ENCODE measurements at places on chromosomes 3 and 15.

- no peak for DNase-seq
These were observed 138.2 kb downstream of the TPRA1 start for GRCh38 chr3:127452321-127452821.

GRCh38 chr15:41502795-41503668 is 9.4 kb downstream of the ITPKA start:
- DNase-seq: no peak

DNA sequence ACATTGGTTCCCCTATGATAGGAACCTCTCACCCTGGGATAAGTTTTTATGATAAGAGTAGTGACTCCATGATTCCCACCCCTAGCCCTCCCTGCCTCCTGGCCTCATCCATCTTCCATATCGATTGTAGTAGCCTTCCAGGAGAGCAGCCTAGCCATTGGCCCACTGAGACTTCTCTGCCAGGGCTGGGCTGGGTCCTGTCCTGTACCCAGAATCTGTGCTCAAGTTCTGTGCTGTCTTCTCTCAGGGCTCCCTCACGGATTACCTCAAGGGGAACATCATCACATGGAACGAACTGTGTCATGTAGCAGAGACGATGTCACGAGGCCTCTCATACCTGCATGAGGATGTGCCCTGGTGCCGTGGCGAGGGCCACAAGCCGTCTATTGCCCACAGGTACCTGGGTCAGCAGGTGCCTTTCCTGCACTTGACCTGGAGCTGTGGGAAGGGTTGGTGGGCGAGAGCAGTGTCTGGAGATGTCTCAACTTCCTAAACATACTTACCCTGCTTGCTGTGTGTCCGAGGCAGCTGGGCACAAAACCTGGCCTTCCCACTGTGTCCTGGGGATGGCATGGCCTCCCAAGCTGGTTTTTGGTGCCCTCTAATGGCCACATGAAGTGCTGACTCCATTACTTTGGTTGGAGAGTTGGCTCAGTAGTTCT is 16.6 kb upstream of the EXOG start:
- peak; percentile 68 for DNase-seq

GRCh38 chr3:136283627-136284026 is 33.5 kb downstream of the PCCB start:
- no peak for DNase-seq

- DNase-seq: no peak
These were observed 514.3 kb downstream of the PDCD6IP start for GRCh38 chr3:34312684-34313083.

DNA sequence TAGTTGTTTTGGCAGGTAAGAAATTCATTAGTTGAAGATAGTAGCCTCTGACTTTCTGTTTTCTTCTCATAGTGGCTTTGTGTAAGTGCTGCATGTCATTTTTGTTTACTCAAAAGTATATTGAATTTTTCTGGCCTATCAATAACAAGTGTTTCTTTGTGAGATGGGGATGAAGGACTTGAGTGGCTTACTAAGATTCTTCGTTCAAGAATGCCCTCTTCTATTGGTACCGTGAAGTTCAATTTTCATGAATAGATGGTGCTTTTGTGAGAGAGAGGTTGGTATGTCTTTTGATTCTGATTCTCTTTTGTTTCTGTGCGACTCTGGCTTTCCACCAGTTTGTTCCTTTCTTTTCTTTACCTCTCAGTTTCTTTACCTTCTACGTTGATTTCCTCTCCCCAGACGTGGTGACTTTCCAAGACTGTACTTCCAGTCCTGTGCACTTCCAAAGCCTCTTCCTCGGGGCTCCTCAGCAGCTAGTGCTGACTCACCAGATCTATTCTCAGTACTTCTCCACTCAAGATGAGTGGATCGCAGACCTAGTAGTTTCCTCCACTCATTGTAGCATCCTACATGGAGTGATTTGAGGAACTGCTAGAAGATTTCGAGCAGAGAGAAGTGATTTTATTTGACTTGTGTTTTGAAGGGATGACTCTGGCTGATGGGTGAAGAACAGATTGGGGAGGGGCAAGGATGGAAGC is 82.0 kb upstream of the EPHB3 start:
- DNase-seq: no peak

GRCh38 chr3:16514755-16515353 is 1.4 kb upstream of the RFTN1 start:
- DNase-seq: no peak

- DNase-seq: no peak
These were observed 86.9 kb downstream of the NEO1 start for GRCh38 chr15:73139041-73139743.

Data from ELR (cell line).